ENCODE measurements at places on chromosomes 5 and 9. TPM values are rescaled to one million over a fixed set of nuclear protein-coding genes. Genes with fewer than 3 reads are reported as not detected.
A peak's percentile ranks its signal among the peaks of the same experiment; 100 is the strongest.

Gene HAPLN1
- total RNA-seq, result 114 TPM

GRCh38 chr5:159331093-159331973 lies 1.0 kb upstream of the IL12B start:
- DNase-seq, result peak; percentile 90

DNA sequence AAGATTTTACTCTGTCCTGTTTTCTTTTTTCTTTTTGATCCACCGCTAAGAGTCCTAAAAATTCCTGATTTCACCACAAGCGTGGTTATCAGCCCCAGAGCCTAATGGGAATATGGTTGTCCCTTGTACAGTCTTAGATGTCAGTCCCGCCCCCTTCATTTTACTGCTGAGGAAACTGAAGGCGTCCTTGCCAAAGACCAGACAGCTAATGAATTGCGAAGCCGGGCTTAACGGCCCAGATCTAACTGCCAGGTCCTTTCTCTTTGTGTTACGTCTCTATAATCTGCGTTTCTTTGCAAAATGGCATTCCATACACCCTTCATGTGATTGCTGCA lies 497 bp downstream of the NSA2 start:
- no peak for DNase-seq

GRCh38 chr9:27385606-27386322 lies 88.8 kb upstream of the EQTN start:
- DNase-seq, result no peak

- DNase-seq, result no peak
These were observed 87.2 kb downstream of the ARHGAP26 start for GRCh38 chr5:142857405-142857804.

- DNase-seq, result no peak
These were observed 59.6 kb downstream of the ATG10 start for GRCh38 chr5:82031220-82032119.

Gene CCL21
- total RNA-seq, result not detected

DNA sequence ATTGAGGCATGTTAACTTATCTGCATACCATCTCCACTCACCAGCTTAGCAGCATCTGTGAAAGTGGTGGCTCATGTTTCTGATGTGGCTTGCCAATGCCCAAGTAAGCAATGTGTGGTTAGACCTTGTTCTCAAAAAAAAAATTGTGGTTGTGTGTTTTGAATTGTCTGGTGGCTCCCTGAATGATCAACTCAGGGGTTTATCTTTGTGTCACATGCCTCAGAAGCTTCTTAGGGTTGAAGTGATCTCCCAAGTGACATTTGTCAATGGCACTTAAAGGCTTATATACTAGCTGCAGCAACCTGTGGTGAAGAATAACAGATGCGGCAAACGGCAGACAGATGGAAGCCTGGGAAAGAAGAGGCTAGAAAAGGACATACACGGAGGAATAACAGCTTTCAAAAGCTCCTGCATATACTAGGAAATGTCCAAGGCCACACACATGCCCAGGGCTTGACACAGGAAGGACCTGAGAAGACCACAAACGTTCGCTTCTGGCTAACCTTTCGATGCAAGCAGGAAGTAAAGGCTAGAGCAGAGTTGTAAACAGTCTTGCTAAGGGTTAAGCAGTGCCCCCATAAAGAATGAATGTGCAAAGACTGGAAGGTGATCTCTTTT lies 42.2 kb upstream of the FSD1L start:
- DNase-seq, result no peak

- DNase-seq, result no peak
These were observed 433.8 kb upstream of the CDH9 start for GRCh38 chr5:27472000-27472763.

- no peak for DNase-seq
These were observed 59.5 kb downstream of the PIK3R1 start for GRCh38 chr5:68274847-68275651.

DNA sequence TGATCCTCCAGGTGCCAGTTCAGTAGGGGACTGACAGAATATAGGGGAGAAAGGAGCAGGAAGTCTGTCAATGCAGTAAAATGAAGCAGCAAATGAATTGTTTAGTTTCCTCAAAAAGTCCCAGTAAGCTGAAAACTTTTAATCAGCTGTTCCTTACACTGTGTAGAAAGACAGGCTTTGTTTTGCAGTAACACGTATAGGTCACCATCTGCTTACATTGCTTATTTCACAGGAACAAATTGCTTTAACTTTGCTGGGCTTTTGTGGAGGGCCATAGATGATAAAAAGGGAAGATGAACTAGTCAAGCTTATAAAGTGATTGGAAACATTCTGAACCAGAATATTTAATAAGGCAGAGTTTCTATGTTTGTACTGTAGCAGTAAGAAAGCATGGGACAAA lies 331.3 kb upstream of the RFX3 start:
- no peak for DNase-seq

Data from osteocyte (in vitro differentiated cells).